ENCODE measurements at places on chromosomes 16 and 17.
A peak's percentile ranks its signal among the peaks of the same experiment; 100 is the strongest.

DNA sequence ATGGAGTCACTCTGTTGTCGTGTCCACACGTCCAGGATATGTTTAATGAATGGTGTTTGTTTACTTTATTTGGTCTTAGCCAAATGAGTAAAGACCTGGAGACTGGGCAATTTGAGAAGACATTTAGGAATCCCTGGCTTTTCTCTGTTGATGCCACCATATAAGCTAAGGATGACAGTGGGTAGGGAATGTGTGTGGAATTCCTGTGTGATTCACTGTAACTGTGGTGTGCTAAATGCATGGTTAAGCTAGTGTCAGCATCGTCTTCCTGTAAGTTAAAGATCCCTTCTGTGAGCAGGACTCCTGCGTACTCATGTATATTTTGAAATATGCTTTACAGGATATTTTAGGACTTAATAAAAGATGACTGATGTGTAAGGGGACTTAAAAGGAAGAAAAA, 26.4 kb downstream of the GOSR1 start:
- no peak for DNase-seq

DNA sequence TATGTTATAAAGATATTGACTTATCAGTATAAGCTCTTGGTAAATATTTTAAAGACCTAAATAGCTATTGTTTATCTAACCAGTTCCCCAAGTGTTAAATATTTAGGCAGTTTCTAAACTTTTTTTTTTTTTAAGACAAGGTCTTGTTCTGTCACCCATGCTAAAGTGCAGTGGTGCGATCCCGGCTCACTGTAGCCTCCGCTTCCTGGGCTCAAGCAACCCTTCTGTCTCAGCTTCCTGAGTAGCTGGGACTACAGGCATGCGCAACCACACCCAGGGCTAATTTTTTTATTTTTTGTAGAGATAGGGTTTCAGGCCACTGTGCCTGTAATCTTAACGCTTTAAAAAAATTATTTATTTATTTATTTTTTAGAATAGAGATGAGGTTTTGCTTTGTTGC, 43.5 kb downstream of the SNX29 start:
- no peak for DNase-seq

- no peak for DNase-seq
Measured at GRCh38 chr17:39820541-39820940, 43.6 kb downstream of the IKZF3 start.

GRCh38 chr17:81070541-81071246, 35.7 kb downstream of the BAIAP2 start:
- DNase-seq = no peak

DNA sequence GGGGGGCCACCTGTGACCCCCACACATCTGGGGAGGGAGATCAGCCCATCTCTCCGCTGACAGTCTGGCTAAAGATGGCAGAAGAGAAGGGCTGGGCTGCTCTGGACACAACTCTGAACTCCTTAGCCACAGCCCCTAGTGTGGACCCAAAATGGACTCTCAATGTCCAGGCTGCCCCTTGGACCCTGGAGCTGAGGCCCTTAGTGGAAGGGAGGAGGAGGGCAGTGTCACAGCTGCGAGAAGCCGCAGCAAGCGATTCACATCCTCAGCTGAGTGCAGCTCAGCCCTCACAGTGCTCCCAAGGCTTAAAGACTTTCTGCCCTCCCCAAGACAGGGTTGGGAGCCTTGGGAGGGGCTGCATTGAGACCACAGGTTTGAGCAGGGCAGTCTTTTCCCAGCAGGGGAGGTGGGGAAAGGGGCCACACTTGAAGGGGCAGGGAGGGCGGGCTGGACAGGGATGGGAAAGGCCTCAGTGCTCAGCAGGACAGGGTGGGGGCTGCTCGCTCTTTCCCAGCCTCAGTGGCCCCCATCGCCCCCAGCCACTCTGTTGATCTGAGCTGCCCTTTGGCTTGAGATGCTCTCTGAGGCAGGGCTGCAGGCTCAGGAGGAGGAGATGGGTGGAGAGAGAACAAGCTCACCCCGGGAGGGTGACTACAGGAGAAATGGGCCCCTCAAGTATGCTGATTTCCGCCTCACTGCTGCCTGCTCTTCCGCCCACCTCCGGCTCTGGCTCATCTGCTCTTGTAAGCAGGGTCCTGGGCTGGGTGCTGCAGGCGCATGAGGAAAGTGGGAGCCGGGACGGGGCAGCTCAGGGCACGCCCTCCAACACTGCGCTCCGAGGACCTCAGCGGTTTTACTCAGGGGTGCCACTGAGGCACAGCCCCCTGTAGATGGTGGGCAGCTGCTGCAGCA, 50.9 kb upstream of the MTSS2 start:
- DNase-seq = no peak

DNA sequence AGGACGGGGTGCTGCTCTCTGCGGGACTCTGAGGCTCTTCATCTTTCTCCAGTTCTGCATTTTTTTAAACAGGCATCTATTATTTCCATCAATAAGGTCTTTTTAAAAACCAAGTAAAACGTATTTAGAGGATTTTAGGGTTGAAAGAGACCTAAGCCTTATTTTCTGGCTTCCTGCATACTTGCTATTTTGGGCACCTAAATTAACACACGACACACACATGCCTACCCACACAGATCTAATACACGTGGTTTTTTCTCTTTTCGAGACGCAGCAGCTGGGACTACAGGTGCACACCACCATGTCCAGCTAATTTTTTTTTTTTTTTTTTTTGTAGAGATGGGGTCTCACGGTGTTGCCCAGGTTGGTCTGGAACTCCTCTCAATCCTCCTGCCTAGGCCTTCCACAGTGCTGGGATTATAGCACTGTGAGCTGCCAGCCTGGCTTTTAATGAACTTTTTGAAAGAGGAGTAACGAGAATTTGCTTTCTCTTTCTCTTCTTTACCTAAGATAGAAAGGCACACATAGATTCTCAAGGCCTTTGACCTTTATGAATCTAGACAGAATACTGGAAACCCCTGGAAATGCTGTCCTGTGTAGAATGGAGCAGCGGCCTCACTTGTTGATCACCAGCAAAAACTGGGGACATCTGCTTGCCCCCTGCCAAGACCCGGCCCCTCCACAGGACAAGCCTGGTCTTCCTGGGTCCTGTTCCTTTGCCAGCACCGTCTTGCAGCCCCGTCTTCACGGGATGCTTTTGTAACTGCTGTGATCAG, 13.8 kb downstream of the DNAAF8 start:
- no peak for DNase-seq

DNA sequence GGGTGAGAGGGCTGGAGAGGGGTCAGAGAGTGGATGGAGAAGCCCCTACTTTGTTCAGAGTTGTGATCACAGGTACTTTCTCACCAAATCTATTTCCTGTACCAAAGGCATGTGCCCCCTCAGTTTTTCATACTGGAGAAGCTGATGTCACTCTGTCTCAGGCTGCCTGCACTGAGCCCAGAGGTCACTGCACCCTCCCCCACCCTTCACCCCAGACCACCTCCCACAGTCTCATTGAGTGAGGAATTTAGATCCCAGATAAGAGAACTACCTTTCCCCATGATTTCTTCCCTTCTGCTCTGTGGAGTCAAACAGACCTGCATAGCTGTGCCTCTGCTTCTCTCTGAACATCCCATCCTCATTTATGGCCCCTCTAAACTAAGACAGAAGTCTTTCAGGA, 140.0 kb upstream of the IRX6 start:
- no peak for DNase-seq

DNA sequence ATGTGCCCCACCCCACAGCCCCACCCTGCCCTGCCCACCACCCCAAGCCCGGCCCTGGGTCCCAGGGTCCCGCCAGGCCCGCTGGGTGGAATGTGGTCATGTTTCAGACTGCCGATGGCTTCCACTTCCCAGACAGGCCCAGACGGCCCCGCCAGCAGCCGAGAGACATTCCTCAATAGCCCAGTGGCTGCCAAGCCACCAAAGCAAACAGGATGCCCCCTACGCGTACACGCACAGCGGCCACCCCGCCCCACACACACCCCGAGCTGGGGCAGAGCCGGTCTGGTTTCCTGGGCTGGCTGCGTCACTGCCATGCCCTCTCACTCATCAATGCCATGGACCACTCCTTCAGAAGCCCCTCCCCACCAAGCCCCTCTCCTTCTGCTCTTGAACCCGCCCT, 1.2 kb upstream of the KRT17 start:
- DNase-seq = peak; percentile 85

DNA sequence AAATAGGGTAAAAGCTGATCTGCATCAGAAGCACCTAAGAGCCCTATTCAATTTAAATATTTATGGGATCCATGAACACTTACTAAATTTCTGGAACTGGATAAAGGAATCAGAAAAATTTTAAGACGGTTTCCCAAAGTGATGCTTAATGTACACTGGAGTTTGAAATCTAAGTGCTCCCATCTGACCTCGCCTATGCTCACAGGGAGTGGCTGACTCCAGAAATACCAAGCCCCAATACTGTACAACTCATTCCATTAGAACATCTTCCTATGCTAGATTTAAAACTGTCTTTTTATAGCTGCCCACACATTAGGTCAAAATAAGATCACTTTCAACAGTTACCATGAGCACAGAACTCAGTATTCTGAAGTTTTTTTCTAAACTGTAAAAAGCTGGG, 1214.6 kb downstream of the CDH11 start:
- no peak for DNase-seq

DNA sequence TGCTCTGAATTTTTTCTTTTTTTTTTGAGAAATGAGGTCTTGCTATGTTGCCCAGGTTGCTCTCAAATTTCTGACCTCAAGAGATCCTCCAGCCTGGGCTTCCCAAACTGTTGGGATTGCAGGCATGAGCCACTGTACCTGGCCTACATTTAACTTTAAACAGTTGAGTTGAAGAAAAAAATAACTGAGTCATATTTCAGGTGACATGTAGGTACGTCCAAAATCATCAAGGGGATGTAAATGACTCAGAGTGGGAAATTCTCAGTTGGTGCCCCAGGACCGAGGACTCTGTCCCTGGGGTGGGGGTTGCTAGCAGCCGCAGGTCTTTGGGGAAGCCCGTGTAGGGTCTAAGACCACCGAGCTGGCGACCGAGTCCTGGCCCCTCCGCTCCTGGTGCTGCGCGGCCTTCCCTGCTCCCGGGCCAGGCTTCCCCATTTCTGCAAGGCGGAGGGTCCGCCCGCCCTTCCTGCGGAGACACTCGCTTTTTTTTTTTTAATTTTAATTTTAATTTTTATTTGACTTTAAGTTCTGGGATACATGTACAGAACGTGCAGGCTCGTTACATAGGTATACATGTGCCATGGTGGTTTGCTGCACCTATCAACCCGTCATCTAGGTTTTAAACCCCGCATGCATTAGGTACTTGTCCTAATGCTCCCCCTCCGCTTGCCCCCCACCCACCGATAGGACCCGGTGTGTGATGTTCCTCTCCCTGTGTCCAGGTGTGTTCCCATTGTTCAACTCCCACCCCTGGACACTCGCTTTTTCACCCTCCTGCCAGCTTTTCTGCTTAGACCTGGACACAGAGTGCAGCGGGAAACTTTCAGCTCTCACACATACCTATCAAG, 12.7 kb upstream of the N4BP1 start:
- no peak for DNase-seq

GRCh38 chr16:66580605-66581209, 1.4 kb downstream of the CMTM2 start:
- DNase-seq = no peak
